Midbrain (tissue), 1 donor: ENCODE measurements at places on chromosomes 6 and 20.

DNA sequence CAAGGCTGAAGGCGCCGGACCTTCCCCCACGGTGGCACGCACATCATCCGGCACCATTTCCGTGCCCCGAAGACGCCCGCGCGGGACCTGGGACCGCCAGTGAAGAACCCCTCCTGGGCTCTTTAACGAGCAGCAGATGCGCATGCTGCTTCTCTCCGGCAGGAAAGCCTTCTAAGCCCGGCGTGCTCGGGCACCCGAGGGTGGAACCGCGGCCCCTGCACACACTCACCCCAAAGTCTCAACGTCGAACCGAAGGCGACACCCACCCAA is 240 bp downstream of the FOXQ1 start:
- no peak for DNase-seq

GRCh38 chr20:43963872-43964791 is 49.5 kb downstream of the TOX2 start:
- DNase-seq, result no peak

DNA sequence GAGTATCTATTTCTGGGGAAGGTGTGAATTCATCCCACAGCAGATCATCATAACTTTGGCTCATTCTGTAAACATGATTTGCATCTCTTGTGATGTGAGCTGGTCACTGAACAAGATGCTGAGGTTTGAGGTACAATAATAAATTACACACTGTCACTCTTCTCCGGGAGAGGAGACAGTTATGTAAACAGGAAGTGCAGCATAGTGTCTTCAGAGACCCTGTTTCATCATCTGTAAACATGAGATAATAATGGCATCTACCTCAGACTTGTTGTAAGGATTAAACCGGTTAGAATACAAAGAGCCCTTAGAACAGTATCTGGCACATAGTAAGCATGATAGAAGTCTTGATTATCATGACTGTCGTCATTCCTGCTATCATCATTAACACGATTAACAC is 125.2 kb downstream of the TBC1D7 start:
- no peak for DNase-seq

- no peak for DNase-seq
These were observed 10.9 kb downstream of the ADRM1 start for GRCh38 chr20:62313460-62314338.

DNA sequence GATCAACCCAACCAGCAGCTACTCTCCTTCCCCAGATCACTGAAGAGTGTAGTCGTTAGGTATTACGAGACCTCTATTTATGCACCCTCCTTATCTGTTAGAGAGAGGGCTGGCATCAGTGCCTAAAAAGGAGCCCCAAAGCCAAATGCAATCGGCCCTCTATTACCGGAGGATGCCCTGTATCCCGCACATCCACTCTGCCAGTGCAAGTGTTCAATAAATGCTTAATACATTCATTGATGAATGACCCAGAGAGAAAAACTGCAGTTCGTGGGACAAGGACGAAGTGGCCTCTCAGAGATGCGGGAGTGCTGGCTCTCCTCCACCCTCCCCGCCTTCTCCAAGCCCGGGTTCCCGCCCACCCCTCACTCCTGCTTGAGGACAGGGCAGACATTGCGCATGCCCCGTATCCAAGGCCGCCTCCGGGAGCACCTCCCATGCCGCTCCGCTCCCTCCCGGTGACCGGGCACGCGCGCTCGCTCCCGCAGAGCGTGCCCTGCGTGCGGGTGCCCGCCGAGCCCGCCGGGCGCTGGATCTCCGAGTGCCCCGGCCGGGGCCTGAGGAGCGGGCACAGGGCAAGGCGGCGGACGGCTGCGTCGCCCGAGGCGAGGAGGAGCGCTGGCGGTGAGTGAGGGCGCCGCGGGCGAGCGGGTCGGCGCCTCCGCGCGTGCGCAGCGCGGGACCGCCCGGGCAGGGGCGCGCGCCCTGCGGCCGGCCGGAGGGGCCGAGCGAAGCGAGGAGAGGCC is 27.2 kb upstream of the BTBD3 start:
- DNase-seq, result peak; percentile 94

DNA sequence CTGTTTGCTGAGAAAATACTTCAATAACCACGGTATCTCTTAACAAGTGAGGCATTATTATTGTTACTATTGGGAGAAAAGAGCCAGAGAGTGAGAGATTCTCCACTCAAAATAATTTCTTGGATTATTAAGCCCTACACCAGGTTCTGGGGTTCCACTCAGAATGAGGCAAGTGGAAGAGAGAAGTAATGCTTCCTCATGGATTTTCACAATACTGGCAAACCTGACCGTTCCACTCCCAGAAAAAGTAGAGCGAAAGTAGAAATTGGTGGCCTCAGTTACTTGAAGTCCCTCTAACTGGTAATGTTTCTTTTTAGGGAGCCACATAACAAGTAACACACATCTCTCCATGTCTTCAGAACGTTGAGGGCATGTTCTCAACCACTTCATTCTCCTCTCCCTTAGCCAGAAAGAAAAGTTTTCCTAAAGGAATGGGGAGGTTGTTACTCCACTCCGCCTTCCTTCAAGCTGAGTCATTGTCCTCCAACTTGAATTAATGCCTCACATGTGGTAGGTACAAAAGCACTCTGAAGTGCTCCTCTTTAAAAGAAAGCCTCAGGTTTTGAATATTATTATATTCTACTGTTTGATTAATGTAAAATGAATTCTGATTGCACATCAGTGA is 1.9 kb downstream of the BAG2 start:
- DNase-seq, result peak; percentile 2

GRCh38 chr6:86963352-86963751 is 26.0 kb downstream of the HTR1E start:
- no peak for DNase-seq

DNA sequence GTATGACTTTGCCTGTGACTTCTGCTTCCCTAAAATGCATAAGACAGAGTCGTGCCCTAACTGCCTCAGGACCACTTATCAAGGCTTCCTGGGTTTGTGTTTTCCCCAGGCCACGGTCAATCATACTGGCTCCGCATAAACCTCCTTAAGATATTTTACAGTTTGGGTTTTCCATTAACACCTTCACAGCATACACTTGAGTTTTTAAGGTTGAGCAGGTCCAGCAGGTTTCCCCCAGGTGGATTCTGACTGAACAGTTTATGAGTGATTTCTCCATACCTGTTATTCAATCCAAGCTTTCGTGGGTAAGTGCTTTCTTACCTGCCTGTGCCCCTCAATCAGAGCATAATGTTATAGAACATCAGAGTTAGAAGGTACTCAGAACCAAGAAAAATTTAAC is 39.3 kb downstream of the NINL start:
- no peak for DNase-seq

GRCh38 chr6:149114167-149114566 is 203.3 kb upstream of the TAB2 start:
- DNase-seq, result peak; percentile 74

GRCh38 chr6:4259391-4259790 is 124.0 kb upstream of the ECI2 start:
- DNase-seq, result no peak

- DNase-seq, result peak; percentile 68
These were observed 50.4 kb downstream of the SMPDL3A start for GRCh38 chr6:122839472-122839871.

- no peak for DNase-seq
These were observed 59.5 kb downstream of the NCOA3 start for GRCh38 chr20:47561180-47561579.

DNA sequence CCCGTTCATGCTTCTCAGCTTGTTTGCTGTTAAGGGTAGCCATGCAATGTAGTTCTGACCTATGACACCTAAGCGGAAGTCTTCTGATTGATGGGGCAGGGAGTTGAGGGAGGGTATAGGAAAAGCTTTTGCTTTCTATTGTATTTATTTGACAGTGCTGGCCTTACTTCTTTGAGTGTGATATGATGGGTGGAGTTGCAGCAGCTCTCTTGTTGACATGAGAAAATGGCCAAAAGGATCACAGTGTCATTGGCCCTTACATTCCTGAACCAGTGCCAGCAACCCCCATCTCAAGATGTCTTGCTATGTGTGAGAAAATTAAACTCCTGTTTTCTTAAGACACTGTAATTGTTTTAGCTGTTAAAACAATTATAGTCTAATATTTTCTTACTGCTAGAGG is 117.5 kb downstream of the SAMD5 start:
- DNase-seq, result no peak

DNA sequence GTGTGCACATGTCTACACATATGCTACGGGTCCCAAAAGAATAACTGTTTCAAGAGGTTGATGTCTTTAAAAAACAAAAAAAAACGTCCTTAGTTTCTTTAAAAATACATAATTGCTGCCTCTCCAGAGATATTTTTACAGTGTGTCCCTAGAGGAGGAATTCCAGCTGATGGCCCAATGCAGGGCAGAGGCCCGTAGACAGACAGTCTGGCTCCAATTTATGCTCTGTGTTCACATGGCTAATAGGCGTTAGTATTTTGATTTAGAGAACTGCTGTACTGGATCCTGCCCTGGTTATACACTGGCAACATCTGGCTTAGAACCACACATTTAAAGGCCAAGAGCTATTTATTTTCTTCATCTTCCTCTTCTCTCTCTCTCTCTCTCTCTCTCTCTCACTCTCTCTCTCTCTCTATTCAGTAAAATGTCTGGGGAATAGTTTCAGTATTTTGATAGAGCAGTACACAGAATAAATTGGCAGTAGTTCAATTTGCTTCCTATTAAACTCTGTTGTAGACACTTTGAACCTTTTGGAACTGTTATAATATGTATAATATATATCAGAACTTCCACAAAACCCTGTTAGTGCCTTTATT is 260.6 kb downstream of the EYA4 start:
- DNase-seq, result no peak

GRCh38 chr6:80321011-80321410 is 214.5 kb downstream of the BCKDHB start:
- no peak for DNase-seq

- no peak for DNase-seq
These were observed 78.2 kb downstream of the ELOVL4 start for GRCh38 chr6:79869184-79869583.

DNA sequence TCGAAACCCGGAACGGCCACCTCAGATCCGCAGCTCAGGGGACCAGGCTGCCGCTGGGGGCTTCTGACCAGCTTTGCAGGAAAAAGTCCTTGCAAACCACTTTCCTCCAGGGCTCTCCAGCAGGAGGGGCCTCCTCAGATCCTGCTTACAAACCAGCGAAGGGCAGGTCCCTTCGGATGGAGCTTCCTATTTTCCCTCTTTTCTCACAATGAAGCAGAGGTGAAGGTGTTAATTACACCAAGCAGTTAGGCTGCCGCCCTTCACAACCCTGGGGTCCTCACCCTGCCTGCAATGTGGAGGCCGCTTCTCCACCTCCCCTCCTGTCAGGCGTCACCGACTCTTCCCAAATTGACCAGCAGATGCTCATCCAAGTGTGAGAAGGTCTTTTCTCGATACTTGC is 5.7 kb downstream of the ARHGAP40 start:
- no peak for DNase-seq

DNA sequence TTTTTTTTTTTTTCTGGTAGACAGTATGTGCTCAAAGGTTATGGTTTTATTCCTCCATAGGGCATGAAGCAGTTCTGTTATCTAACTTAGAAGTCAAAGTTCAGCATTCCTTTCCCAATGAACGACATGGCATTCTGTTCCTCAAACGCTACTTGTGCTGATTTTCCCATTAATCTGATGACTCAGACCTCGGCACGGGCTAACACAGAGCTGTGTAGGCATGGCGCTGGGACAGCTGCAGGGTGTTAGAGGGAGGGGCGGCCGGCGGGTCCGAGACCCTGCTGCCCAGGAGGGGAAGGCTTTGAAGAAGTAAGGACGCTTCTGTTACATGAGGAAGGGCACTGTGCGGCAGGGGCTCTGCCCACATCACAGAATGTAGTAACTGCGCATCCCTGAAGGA is 93.6 kb upstream of the AGPAT4 start:
- no peak for DNase-seq

DNA sequence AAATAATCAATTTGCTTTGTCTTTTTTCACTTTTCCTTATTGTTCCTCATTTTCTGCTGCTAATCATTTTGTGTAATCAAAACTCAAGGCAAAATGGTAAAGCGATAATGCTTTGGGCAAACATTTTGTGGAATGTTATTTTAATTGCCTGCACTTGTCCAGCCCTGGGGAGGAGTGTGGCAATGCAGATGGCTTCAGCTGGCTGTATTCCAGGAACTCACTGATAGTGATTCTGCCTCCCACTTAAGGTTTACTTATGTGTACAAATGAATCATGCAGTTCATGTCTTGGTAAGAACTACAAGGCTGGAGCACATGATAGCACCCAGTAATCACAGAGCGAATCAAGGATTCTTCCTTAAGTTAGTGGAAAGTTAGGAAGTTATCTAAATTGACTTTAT is 107.8 kb downstream of the COL19A1 start:
- DNase-seq, result no peak

DNA sequence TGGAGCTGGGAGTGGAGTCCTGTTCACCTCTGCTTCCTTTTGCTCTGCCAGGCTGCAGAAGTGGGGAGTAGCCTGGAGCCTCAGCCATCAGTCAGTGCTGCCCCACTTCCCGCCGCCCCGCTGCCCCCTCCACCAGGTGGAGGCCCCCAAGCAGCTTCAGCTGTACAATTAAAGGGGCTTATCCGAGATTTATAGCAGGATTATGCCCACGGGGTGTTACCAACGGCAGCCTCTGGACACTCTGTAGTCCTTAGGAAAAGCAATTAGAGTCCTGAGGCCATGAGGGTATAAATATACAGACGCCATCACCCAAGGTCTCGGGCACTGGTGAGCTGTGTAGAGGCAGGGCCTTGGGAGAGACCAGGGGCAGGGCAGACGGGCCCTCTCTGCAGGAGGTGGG is 55.4 kb downstream of the GRM4 start:
- DNase-seq, result no peak

DNA sequence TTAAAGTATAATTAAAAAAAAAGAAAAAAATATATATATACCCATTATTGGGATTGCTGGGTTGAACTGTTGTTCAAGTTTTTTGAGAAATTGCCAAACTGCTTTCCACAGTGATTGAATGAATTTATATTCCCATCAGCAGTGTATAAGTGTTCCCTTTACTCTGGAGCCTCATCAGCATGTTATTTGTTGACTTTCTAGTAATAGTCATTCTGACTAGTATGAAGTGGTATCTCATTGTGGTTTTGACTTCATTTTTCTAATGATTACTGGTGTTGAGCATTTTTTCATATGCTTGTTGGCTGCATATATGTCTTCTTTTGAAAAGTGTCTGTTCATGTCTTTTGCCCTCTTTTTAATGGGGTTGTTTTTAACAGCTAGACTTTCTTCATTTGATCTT is 1260.8 kb upstream of the GJE1 start:
- DNase-seq, result no peak

- no peak for DNase-seq
These were observed 665 bp downstream of the FASTKD5 start for GRCh38 chr20:3158968-3159431.
